NCI-H226 (cell line): ENCODE measurements at places on chromosomes 12 and 14.

DNA sequence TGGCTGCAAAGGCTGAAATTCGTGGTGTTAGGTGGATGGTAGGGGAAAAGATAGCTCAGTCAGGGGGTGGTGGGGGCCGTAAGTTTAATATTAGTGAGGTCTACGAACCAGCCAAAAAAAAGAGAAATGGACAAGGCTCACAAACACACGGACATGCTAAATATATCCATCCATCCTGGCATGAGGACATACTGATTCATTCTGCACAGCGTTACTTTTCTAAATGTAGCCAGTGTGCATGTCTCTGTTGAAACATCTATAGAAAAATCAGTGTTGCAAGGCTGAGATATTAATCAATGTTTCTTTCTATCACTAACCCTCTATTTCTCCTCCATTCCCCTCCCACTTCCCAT, 150.6 kb downstream of the PIWIL1 start:
- no peak for DNase-seq

DNA sequence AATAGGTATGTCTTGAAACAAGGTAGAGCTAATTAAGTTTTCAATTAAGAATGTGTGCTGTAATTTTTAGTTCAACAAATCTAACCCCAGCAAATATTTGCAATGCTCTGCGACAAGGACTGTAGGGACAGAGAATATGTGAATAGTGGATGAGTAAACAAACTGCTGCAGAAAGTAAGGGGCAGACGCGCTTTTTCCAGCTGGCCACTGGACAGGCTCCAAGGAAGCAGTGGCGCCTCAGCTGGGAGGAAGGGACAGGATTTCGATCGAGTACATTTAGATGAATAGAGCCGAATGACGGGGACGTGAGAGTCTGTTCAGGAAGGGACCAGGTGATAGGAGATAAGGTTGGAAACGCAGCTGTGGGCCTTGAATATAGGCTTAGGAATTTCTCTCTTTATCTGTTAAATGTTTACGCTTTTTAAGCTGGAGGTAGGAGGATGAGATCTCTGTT, 69.3 kb downstream of the ELK3 start:
- no peak for DNase-seq

- no peak for DNase-seq
Observed at GRCh38 chr12:107875786-107876185, 101.3 kb downstream of the ASCL4 start.

DNA sequence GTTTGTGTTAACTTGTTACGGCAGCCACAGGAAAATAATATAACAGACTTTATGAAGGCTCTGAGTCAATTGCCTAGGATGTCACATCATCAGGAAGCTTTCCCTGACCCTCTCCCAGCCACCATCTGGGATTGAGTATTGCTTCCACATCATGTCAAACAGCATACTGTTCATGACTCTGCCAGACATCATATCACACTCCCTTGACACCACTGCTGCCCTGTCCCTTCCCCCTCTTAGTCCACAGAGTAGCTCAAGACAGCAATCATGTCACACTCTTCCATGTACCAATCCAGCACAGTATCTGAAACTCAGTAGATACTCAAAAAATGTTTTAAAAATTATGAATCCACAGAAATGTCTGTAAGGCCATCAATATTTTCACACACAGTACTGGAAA, 168.0 kb downstream of the PIK3C2G start:
- DNase-seq, result no peak

GRCh38 chr12:118633071-118633470, 256.7 kb downstream of the SUDS3 start:
- DNase-seq, result no peak

GRCh38 chr14:64654246-64654900, 49.9 kb upstream of the PLEKHG3 start:
- peak; percentile 69 for DNase-seq

- no peak for DNase-seq
Observed at GRCh38 chr14:58946431-58946830, 242.0 kb upstream of the DAAM1 start.

- peak; percentile 0 for DNase-seq
Observed at GRCh38 chr14:104870368-104871144, 5.5 kb downstream of the CEP170B start.

DNA sequence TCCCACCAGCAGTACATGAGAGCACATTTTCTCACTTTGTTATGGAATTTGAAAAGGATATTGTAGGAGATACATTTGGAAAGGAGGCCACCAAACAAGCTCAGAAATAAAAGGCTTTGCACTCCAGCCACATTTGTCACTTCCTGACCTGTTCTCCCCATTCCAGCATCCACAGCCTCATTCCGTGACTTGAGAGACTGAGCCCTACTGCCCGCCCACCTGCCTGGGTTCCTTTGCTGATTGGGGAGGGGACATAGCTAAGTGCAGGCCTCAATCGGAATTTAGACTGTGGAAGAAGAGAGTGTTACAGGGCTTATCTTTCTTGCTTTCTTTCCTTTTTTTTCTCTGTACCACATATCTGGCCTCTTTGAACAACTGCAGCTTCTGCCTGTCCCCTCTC, 735.4 kb upstream of the TMEM132C start:
- DNase-seq, result no peak

- DNase-seq, result no peak
Observed at GRCh38 chr12:81084811-81085350, 7.0 kb downstream of the ACSS3 start.

DNA sequence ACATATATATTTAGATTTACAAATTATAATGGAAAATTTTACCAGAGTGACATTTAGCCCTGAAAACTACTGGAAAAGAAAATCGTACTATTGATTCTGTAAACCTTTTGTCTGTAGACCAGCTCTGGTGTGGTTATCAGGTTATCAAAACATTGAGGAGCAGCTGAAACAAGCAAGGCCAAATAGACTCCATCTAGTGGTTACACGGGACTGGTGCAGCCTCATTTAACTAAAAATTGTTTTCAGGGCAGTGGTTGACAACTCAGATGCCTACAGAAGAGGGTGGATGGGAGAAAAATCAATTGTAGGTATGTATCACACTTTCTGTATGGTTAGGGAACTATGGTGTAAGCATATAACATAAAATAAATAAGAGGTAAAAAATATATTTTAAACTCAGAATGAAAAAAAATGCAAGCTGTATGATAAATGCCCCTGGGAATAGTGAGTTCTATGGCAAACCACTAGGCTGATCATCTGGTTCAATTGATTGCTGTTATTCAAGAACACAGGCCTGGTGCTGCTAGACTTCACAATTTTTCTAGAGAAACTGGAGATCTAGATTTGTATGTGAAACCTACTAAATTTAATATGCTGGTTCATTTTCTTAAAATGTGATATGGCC, 51.2 kb downstream of the ACSS3 start:
- DNase-seq, result no peak

DNA sequence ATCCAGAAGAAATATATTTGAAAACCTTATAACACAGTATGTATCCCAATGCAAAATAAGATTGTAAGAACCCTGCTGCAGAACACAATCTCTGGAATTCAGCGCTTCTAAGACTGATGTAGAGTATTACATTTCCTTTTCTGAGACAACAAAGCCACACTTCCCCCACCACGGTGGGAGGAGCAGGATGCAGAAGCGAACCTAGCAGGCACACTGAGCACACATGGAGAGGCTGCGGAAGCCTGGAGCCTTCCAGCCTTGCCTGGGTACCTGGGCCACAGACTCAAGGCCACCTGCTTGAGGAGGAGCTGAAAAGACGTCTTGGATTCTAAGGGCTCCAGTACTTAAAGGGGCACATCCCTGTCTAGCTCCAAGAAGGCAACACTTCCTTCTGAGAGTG, 46.4 kb downstream of the TCHP start:
- no peak for DNase-seq

GRCh38 chr14:100568164-100568997, 18.8 kb downstream of the BEGAIN start:
- DNase-seq, result no peak

GRCh38 chr12:109069307-109070271, 17.2 kb downstream of the USP30 start:
- DNase-seq, result no peak

- no peak for DNase-seq
Observed at GRCh38 chr12:46304070-46304469, 35.2 kb upstream of the SLC38A1 start.

DNA sequence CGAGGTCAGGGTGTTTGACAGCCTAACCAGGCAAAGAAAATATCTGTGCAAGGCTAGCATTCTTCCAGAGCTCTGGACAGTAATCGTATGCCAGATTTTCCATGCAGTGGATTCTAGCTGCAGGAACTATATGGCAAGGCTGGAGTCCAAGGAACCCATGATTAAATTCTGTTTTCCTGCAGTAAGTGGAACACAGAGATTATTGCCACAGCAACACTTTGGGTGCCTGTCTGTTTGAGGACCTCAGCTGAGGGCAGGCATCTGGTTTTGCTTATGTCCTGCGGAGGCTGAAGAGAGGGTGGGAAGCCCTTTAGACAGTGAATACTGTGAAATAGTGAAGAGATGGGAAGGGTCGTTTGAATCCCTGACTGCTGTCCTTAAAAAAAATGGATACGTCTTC, 104.4 kb downstream of the DAD1 start:
- no peak for DNase-seq

- no peak for DNase-seq
Observed at GRCh38 chr14:89543425-89543790, 126.4 kb upstream of the FOXN3 start.

GRCh38 chr12:117533687-117534086, 172.3 kb upstream of the NOS1 start:
- DNase-seq, result no peak

DNA sequence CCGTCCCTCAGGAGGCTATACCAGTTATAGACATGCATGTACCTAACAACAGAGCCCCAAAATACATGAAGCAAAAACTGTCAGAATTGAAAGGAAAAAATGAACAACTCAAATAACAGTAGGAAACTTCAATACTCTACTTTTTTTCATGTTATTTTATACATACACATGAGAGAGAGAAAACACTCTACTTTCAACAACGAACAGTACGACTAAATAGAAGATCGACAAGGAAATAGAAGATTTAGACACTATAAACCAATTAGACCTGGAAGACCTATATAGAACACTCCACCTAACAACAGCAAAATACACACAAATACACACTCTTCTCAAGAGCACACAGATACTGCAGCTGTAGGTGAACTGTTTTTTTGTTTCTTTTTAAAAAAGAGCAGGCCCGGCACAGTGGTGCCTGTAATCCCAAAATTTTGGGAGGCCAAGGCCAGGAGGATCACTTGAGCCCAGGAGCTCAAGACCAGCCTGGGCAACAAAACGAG, 34.7 kb upstream of the PNMA1 start:
- no peak for DNase-seq

DNA sequence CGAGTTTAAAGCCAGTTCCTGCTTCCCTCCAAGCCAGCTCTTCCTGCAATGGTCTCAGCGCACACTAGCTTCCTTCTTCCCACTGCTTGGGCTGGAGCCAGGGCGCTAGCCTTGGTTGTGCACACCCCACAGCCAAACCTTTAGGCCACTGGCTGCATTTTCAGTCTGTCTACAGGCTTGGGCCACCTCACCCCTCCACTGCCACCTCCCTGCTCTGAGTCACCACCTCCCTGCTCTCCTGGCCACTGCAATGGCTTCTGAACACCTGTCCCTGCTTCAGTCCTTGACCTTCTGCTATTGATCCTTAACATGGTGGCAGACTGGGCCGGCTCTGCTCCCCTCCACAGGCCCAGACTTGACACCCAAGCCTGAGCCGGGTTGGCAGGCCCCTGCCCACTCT, 151.1 kb downstream of the RBM19 start:
- DNase-seq, result no peak
